ENCODE measurements at places on chromosomes 2 and 18. TPM values are rescaled to one million over a fixed set of nuclear protein-coding genes. Genes with fewer than 3 reads are reported as not detected.
A peak's percentile ranks its signal among the peaks of the same experiment; 100 is the strongest.

- H3K4me3 ChIP-seq: no peak overlapping the region
- H3K27me3 ChIP-seq: no peaks in the 10 kb centered on the region
- no peaks in the 10 kb centered on the region for H3K4me1 ChIP-seq
- H3K27ac ChIP-seq: no peak overlapping the region
- no peak for DNase-seq
These were observed 106.5 kb downstream of the ZNF532 start for GRCh38 chr18:58970943-58971790.

Gene ATP6V1B1
- total RNA-seq: not detected

Gene TLK1
- total RNA-seq: 79.0 TPM

DNA sequence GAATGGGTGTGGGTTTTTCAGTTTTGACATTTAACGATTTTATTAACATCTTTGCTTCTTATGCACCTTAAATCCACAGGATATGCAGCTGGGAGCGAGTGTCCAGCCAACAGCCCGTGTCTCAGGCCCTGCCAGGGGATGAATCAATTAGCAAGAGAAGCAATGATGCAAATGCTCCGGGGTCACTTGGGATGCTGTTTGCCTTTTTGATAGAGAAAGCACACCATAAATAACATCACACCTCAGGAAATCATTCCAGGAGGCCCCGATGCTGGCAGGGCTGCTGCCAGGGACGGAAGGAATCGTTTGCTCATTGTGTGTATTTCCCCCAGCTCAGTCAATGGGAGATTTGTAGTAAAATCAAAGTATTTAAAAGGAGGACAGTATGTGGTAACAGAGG lies 394.0 kb upstream of the HNRNPA3 start:
- no peak for DNase-seq
- H3K4me1 ChIP-seq: peaks cover 4% of the 10 kb centered on the region
- H3K36me3 ChIP-seq: no peaks in the 10 kb centered on the region
- H3K4me3 ChIP-seq: no peak overlapping the region
- H3K27me3 ChIP-seq: no peaks in the 10 kb centered on the region

- no peak overlapping the region for H3K27ac ChIP-seq
- H3K4me1 ChIP-seq: no peaks in the 10 kb centered on the region
- H3K27me3 ChIP-seq: no peaks in the 10 kb centered on the region
- no peak overlapping the region for H3K4me3 ChIP-seq
These were observed 51.6 kb upstream of the FHL2 start for GRCh38 chr2:105450471-105450870.

DNA sequence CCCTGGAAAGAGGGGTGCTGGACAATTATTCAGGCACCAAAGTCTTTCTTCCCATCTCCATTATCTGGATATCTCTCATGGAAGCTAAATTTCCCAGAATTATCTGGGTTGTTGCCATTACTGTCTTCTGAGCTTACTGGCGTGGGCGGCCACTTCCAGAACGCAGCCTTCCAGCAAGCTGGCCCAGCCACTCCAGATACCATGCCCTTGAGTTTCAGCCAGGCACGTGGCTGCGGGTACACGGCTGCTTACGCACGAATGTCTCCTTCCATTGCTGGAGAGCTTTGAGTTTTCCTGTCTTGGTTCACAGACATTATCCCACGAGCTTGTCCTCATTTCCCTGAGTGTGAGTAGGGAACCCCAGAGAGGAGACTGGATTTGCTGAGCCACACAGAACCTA lies 32.7 kb downstream of the CELF4 start:
- no peak overlapping the region for H3K4me3 ChIP-seq
- H3K36me3 ChIP-seq: no peaks in the 10 kb centered on the region
- H3K27ac ChIP-seq: no peak overlapping the region
- H3K27me3 ChIP-seq: no peaks in the 10 kb centered on the region
- H3K4me1 ChIP-seq: no peaks in the 10 kb centered on the region

Gene CSRNP3
- total RNA-seq: not detected

DNA sequence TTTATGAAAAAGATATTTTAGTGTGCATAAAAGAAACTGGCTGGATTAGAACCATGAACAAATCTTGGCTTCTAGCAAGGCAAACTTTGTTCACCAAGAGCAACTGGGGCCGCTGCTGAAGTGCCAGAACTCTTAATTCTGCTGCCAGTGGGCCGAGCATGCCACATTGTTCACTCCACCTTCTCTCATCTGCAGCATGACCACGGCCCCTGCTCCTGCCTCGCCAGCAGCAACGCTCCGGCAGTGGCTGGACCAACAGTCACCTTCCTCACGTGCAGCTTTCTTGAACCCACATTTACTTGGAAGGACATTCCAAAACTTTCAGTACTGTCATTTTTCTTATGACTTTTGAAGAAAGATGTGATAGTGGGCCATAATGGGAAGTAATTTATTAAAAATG lies 213.8 kb downstream of the PIEZO2 start:
- no peaks in the 10 kb centered on the region for H3K4me1 ChIP-seq
- no peak overlapping the region for H3K27ac ChIP-seq
- H3K4me3 ChIP-seq: no peak overlapping the region

DNA sequence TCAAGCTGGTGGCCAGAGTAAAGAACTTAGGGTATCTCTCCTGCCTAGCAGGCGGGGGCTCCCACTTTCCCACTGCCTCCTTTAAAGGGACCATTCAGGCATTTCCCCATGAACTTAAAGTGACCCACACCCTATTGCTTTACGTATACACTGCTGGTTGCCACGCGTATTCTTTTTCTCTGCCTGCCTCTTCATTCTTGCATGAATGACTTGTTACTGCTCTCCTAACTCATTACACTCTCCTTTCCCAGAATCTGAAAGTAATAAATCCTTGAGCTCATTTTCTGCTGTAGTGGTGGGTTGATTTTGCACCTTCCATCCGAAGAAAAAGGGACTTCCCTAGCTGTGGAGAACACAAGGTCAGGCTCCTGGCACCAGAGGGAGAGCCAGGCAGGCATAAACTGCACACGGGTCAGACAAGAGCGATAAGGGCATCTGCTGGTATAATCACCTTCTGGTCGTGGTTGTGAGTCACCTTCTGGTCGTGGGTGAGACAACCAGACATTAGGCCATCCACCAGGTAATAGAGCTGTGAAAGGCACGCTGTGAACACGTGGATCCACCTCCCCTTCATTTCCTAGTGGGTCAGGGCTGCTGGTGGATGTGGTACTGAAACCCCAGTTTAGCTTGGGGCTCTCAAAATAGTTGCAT lies 950.3 kb downstream of the SOCS6 start:
- H3K36me3 ChIP-seq: no peaks in the 10 kb centered on the region
- H3K27ac ChIP-seq: no peak overlapping the region
- H3K27me3 ChIP-seq: no peaks in the 10 kb centered on the region
- DNase-seq: no peak

DNA sequence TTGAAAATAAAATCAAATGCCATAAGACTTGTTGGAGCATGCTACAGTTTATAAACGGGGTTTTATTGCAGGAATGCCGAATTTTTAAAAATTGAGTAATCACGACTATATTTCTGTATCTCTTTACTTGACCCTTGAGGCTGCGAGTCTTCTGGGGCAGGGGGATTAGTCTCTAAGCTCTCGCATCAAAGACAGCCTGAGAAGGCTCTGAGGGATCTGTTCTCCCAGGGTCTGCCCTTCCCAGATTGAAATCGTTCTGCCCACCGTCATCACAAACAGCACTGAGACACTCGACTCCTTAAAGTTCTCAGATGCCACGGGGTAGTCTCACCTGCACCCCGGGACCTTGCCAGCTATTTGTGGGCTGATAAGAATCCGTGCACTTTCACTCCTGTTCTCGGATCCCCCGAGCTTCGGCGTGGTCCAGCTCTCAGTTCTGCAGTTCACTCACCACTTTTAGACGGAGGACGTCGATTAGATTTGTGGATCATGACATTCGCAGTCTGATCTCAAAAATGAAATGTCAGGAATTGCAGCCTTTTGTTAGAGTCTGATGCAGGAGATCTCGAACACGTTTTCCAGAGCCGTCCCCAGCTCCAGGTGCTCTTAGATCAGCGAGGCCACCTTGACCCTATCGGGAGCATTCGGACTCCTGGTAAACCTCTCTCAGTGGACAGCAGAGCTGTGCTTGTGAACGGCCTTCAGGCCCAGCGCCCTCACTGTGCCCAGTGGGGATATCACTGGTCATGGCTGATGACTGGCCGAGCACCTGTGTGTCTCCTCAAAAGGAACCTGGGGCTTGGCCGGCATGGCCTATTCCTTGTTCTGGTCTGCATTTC lies 43.0 kb downstream of the TWIST2 start:
- no peak overlapping the region for H3K27ac ChIP-seq
- no peaks in the 10 kb centered on the region for H3K27me3 ChIP-seq
- H3K4me1 ChIP-seq: no peaks in the 10 kb centered on the region
- DNase-seq: no peak

- no peak for DNase-seq
- no peak overlapping the region for H3K27ac ChIP-seq
- no peak overlapping the region for H3K4me3 ChIP-seq
- peaks cover 13% of the 10 kb centered on the region for H3K4me1 ChIP-seq
These were observed 35.0 kb upstream of the ADAM17 start for GRCh38 chr2:9590641-9591040.

Gene LBX2
- 0.38 TPM for total RNA-seq

DNA sequence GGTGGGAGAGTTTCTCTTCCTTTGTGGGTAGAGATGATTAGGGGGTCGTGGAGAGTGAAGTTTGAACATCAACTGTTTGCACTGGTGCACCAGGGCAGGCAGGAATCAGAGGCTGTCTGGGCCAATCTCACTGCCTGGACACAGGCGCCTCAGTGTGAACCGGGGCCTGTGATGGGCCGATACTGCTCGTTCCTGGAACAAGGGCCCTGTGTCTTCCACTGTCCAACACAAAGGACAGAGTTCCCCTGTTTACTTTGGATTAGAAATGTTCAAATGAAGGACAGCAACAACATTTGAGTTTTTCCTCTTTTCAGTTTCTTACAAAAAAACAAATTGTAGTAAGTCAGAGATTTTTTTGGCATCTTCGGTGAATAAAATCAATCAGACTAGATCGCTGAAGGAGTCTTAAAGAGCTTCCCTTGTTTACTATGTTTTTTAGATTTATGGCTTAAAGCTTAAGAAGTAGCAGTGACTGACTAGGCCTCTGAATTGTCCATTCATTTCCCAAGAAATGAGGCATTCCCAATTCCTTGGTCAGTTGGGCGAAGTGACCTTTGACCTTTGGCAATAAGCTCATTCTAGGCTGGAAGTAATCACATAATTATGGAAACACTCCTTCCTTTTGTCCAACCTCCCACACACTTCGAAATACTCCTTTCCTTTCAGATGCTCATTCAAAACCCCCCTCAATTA lies 11.6 kb upstream of the TGFA start:
- no peak for DNase-seq
- no peaks in the 10 kb centered on the region for H3K36me3 ChIP-seq
- H3K4me1 ChIP-seq: no peaks in the 10 kb centered on the region

Gene ST8SIA5
- not detected for total RNA-seq

Gene PTRHD1
- 29.2 TPM for total RNA-seq

DNA sequence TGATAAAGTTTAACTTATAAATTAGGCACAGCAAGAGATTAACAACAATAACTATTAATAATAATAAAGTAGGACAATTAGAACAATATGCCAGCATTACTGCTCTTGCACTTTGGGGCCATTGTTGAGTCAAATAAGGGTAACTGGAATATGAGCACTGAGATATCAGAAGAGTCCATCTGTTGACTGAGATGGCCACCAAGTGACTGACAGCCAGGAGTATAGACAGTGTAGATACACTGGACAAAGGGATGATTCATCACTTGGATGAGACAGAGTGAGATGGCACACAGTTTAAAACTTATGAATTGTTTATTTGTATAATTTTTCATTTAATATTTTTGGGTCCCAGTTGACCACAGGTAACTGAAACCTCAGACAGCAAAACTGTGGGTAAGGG lies 20.0 kb downstream of the NAB1 start:
- peak overlapping the region; percentile 2 for H3K27ac ChIP-seq
- H3K4me3 ChIP-seq: no peak overlapping the region
- H3K27me3 ChIP-seq: no peaks in the 10 kb centered on the region

Gene GCA
- total RNA-seq: 15.8 TPM

Data from CD8-positive, alpha-beta memory T cell (primary cell).